Esophagus muscularis mucosa (tissue), 4 donors: ENCODE measurements at places on chromosomes 5 and 9. TPM values are rescaled to one million over a fixed set of nuclear protein-coding genes. Genes with fewer than 3 reads are reported as not detected.

- H3K27me3 ChIP-seq = no peaks in the 10 kb centered on the region
- no peak overlapping the region for H3K27ac ChIP-seq
- H3K36me3 ChIP-seq = no peaks in the 10 kb centered on the region
- no peak overlapping the region for H3K4me3 ChIP-seq
- DNase-seq = no peak
- H3K4me1 ChIP-seq = peaks cover 5% of the 10 kb centered on the region
These were observed 7.6 kb downstream of the TTC16 start for GRCh38 chr9:127723444-127723843.

GRCh38 chr5:137500615-137501225 is 1.6 kb upstream of the SPOCK1 start:
- H3K4me1 ChIP-seq = peaks cover 4% of the 10 kb centered on the region
- DNase-seq = peak; percentile 80
- H3K4me3 ChIP-seq = no peak overlapping the region
- H3K27me3 ChIP-seq = peaks cover 43% of the 10 kb centered on the region

DNA sequence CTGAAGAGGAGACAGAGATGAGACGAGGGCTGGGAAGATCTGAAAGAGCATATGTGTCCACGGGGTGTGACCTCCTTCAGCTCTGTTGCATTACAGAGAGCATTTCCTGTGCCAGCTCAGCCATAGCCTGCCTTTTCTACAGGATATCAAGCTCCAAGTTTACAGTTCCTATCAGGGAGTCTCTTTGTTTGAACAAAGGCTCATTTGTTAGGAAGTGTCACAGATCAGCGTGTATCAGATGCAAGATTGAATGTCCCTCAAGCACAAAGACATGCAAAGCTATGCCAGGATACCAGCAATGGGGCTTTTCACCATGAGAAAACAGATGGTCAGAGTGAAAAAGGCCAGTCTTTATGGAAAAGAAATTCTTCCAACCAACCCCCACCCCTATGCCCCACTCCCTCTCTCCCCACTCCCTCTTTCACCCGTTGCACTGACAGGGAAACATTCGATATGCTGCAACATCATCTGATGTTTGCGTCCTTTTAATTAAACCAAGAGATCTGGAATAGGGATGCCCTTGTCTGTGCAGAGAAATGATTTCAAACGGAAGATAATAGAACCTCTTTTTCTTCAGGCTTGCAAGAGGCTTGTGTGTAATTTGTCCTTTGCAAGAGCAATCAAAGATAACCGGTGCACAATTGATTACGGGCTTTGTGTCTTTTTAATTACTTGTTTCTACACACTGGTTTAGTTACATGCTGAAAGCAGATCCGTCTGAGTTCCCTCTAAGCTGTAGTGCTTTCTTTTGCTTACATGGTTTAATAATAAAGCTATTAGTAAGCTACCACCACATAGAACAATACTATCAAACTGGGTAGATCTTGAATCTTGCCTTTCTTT is 263.1 kb upstream of the RGMB start:
- no peak overlapping the region for H3K27ac ChIP-seq
- H3K4me3 ChIP-seq = no peak overlapping the region
- H3K36me3 ChIP-seq = no peaks in the 10 kb centered on the region

DNA sequence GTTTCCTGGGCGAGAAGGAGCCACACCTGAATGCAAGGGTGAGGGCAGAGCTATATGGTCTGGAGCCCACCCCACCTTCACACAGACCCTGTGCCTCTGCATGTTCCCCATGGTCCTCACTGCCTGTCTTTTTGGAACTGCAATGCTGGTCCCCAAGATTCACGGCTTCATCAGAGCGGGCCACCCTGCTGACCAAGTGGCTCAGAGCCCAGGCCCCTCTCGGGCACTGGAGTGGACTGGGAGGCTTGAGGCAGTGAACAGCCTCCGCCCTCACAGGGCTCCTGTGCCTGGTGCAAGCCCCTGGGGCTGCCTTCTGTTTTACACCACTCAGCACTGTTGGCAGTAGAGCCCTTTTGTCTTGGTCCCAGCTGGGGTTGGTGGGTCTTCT is 143.2 kb downstream of the CACNA1B start:
- H3K27me3 ChIP-seq = no peaks in the 10 kb centered on the region
- peaks cover 16% of the 10 kb centered on the region for H3K4me1 ChIP-seq
- H3K36me3 ChIP-seq = no peaks in the 10 kb centered on the region
- no peak overlapping the region for H3K4me3 ChIP-seq
- no peak overlapping the region for H3K27ac ChIP-seq
- no peak for DNase-seq

DNA sequence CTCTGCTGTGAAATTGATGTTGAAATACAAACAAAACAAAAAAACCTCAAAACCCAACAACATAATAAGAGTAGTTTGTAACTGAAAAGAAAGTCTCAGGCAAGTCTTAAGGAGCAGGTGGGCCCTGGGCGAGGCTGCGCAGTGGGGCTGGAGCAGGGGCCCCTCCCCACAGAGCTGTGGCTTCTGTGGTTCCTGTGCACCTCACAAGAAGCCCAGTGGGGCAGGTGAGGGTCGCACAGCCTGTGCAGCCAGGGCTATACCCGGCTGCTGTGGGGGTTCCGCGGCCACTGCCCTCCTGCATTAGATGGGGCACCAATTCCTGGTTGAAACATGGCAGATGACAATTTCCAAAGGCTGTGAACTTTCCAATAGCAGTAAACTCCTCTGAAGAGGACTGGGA is 75.3 kb downstream of the TRIO start:
- H3K4me1 ChIP-seq = peaks cover 78% of the 10 kb centered on the region
- no peak overlapping the region for H3K4me3 ChIP-seq
- DNase-seq = no peak
- H3K27ac ChIP-seq = peak overlapping the region; percentile 72
- no peaks in the 10 kb centered on the region for H3K27me3 ChIP-seq

GRCh38 chr5:9350301-9350797 is 195.5 kb downstream of the SEMA5A start:
- DNase-seq = no peak
- no peak overlapping the region for H3K4me3 ChIP-seq
- no peaks in the 10 kb centered on the region for H3K36me3 ChIP-seq

DNA sequence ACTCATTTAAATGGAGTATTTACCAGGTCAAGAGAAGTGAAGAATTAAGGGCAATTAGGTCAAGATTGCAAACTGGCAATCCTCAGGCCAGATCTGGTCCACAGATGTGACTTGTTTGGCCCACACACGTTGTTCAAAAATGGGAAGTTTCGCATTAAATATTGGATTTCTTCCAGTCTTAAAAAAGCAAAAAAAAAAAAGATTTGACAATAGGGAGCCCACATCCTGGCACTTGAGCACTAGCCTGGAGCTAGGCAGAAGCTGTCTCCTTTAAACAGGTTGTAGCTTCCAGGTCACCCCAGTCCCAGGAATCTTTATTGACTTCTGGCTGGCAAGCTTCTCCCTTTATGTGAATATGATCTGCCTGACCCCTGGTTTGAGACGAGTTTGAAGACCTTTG is 520.4 kb downstream of the RAB3C start:
- no peak overlapping the region for H3K4me3 ChIP-seq
- no peaks in the 10 kb centered on the region for H3K27me3 ChIP-seq
- no peaks in the 10 kb centered on the region for H3K36me3 ChIP-seq

- no peak for DNase-seq
- no peaks in the 10 kb centered on the region for H3K27me3 ChIP-seq
- H3K4me1 ChIP-seq = peaks cover 88% of the 10 kb centered on the region
- no peak overlapping the region for H3K27ac ChIP-seq
- H3K4me3 ChIP-seq = no peak overlapping the region
These were observed 18.5 kb downstream of the GBGT1 start for GRCh38 chr9:133144904-133145851.

GRCh38 chr9:15867334-15867733 is 314.5 kb downstream of the CCDC171 start:
- no peak overlapping the region for H3K27ac ChIP-seq
- DNase-seq = no peak
- H3K4me1 ChIP-seq = no peaks in the 10 kb centered on the region
- H3K36me3 ChIP-seq = no peaks in the 10 kb centered on the region
- no peaks in the 10 kb centered on the region for H3K27me3 ChIP-seq

- no peak overlapping the region for H3K27ac ChIP-seq
- H3K27me3 ChIP-seq = no peaks in the 10 kb centered on the region
- no peaks in the 10 kb centered on the region for H3K36me3 ChIP-seq
- H3K4me3 ChIP-seq = no peak overlapping the region
- no peak for DNase-seq
These were observed 15.0 kb upstream of the POU5F2 start for GRCh38 chr5:93756372-93756771.

DNA sequence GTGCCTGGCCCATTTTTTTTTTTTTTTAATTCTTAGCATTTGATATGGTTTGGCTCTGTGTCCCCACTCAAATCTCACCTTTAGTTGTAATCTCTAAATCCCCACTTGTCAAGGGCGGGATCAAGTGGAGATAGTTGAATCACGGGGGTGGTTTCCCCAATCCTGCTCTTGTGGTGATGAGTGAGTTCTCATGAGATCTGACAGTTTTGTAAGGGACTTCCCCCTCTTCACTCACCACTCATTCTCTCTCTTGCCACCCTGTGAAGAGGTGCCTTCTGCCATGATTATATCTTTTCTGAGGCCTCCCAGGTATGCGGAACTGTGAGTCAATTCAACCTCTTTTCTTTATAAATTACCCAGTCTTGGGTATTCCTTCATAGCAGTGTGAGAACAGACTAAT is 27.2 kb downstream of the NDUFAF2 start:
- H3K4me3 ChIP-seq = no peak overlapping the region
- DNase-seq = no peak
- H3K27ac ChIP-seq = no peak overlapping the region

DNA sequence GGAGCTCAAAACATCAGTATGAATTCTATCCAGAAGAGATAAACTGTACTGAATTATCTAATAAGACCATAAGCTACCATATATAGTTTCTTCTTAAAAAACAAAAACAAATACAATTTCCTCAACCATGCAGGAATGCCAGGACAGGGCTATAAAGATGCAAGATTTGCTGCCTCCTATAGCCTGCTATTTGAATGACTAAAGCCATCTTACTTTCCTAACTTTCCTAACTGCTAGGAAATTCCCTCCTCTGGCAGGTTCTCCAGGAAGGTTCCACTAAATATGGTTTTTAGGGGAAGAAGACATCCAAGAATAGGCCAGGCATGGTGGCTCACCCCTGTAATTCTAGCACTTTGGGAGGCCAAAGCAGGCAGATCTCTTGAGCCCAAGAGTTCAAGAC is 15.1 kb downstream of the KIF27 start:
- no peak overlapping the region for H3K4me3 ChIP-seq
- no peaks in the 10 kb centered on the region for H3K4me1 ChIP-seq
- H3K27ac ChIP-seq = no peak overlapping the region
- no peaks in the 10 kb centered on the region for H3K36me3 ChIP-seq

ECM2 gene
- total RNA-seq = 10.4 TPM

INSL4 gene
- total RNA-seq = not detected

FIBCD1 gene
- total RNA-seq = 0.83 TPM

PCDHA11 gene
- total RNA-seq = 0.69 TPM

SGCD gene
- 24.4 TPM for total RNA-seq

PPP2R2B gene
- 2.4 TPM for total RNA-seq
